ENCODE measurements at places on chromosomes 6 and 20.

- DNase-seq, result no peak
Measured at GRCh38 chr6:11552442-11552841, 14.9 kb downstream of the TMEM170B start.

- DNase-seq, result no peak
Measured at GRCh38 chr6:146598772-146599405, at the start of gene ADGB. Gene ADGB, plus strand, starts transcription at chr6:146598972. Its CDS starts 69 bp downstream, at chr6:146599041.

DNA sequence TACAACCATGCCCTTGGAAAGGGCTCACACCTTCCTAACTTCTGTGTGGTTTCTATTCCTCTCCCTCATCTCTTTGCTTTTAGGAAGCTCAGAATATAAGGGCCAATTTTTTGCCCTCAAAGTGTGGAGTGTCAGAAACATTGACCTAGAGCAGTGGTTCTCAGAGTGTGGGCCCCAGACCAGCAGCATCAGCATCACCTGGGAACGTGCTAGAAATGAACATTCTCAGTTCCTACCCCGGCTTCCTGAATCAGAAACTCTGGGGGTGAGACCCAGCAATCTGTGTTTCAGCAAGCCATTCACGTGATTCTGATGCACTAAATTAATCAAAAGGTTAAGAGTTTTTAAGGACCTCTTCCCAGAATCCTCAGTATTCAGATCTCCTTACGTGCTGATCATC lies 47.9 kb upstream of the IL17A start:
- no peak for DNase-seq

GRCh38 chr6:64777941-64778785 lies 928.9 kb downstream of the EYS start:
- DNase-seq, result no peak

- no peak for DNase-seq
Measured at GRCh38 chr20:15411781-15412180, 1074.4 kb upstream of the FLRT3 start.

DNA sequence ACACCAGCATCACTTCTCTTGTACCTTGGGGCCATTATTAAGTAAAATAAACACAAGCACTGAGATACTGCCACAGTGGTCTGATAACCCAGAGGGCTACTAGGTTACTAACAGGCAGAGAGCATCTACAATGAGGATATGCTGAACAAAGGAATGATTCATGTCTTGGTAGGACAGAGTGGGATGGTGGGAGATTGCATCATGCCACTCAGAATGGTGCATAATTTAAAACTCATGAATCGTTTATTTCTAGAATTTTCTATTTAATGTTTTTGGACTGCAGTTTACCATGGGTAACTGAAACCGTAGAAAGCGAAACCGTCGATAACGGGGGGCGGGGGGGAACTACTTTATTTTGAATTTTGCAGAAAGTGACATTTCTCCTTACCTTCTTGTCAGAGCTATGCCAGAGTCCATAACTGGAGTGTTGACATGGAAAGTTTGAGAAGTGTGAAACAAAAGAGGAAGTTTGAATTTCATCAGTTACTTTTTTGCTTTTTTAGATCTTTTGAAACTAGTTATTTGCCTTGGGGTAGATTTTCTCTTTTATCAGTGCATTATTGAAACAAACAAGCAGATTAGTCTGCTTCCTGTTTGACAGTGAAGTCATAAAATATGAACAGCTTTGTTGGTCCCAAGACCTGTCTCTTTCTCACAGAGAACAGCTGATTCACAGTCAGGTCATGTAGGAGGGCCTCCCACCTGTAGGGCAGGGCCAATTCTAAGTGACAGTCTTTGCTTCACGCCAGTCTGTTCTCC lies 124.9 kb downstream of the KLHL32 start:
- no peak for DNase-seq

DNA sequence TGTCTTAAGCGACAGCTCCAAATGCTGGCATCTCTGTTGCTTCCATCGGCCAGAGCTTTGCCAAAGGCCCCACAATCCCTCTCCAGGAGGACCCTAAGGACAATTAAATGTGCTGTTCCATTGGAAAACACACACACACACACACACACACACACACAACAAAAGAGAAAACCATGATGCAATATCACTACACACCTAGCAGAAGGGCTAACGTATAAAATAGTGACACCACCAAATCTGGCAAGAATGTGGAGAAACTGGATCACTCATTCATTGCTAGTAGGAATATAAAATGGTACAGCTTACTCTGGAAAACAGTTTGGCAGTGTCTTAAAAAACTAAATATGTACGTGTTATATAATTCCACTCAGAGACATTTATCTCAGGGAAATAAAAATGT lies 13.0 kb upstream of the TMEM14A start:
- DNase-seq, result no peak

Measured in breast epithelium (tissue), 4 donors.